ENCODE measurements at places on chromosomes 11 and 22.

- no peak for DNase-seq
Measured at GRCh38 chr11:23336961-23337360, 476.7 kb upstream of the CCDC179 start.

- no peak for DNase-seq
Measured at GRCh38 chr11:122733318-122733717, 77.8 kb downstream of the UBASH3B start.

- no peak for DNase-seq
Measured at GRCh38 chr22:44360668-44361381, 48.1 kb upstream of the SHISAL1 start.

DNA sequence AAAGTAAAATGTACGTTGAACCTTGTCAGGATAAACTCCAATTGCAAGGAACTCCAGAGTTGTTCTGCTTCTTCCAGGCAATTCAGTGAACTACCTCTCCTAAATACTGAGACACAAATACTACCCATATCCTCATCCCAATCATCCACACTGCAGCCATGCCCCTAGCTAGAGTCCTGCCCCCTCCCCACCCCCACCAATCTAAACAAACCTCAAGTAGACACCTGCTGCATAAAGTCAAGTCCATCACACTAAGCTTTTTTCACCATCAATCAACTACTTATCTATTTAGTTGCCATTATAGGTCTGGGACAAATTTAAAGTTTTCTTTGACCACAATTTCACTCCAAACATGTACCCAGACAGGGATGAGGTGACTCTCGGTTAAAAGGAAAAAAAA, 93.2 kb upstream of the APOA1 start:
- no peak for DNase-seq

DNA sequence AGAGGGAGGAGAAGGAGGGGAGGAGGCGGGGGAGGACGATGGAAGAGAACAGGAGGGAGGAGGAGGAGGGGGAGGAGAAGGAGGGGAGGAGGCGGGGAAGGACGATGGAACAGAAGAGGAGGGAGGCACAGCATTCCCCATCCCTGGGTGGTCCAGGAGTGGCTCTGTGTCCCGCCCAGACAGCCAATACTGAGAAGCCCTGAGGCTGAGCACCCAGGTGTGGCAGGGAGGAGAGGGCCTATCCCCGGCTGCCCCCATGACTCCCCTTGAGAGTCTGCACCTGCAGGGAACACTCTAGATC, 717 bp downstream of the MRGPRE start:
- DNase-seq: no peak

DNA sequence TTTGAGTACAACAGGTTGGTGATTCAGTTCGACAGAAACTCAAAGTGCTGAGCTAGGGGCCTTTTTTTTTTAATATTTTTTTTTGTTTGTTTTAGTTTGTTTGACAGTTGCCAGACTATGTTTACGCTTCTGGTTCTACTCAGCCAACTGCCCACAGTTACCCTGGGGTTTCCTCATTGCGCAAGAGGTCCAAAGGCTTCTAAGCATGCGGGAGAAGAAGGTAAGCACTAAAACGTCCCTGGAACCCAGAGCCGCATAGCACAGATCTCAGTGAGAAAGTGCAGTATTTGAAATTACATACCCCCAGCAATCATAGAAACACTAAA, 649 bp downstream of the PRRG4 start:
- DNase-seq: no peak

- no peak for DNase-seq
Measured at GRCh38 chr11:72237112-72237931, 6.7 kb downstream of the PHOX2A start.

DNA sequence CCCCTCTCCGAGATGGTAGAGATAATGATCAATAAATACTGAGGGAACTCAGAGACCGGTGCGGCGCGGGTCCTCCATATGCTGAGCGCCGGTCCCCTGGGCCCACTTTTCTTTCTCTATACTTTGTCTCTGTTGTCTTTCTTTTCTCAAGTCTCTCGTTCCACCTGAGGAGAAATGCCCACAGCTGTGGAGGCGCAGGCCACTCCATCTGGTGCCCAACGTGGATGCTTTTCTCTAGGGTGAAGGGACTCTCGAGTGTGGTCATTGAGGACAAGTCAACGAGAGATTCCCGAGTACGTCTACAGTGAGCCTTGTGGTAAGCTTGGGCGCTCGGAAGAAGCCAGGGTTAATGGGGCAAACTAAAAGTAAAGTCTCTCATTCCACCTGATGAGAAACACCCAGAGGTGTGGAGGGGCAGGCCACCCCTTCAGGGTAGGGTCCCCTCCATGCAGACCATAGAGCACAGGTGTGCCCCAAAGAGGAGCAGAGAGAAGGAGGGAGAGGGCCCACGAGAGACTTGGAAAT, 43.2 kb downstream of the IGLL1 start:
- DNase-seq: no peak

GRCh38 chr11:47688111-47688510, 27.1 kb downstream of the AGBL2 start:
- DNase-seq: no peak

- no peak for DNase-seq
Measured at GRCh38 chr22:47663615-47664605, 901.5 kb downstream of the TBC1D22A start.

GRCh38 chr11:33692013-33692504, 8.6 kb downstream of the C11orf91 start:
- DNase-seq: peak; percentile 50

DNA sequence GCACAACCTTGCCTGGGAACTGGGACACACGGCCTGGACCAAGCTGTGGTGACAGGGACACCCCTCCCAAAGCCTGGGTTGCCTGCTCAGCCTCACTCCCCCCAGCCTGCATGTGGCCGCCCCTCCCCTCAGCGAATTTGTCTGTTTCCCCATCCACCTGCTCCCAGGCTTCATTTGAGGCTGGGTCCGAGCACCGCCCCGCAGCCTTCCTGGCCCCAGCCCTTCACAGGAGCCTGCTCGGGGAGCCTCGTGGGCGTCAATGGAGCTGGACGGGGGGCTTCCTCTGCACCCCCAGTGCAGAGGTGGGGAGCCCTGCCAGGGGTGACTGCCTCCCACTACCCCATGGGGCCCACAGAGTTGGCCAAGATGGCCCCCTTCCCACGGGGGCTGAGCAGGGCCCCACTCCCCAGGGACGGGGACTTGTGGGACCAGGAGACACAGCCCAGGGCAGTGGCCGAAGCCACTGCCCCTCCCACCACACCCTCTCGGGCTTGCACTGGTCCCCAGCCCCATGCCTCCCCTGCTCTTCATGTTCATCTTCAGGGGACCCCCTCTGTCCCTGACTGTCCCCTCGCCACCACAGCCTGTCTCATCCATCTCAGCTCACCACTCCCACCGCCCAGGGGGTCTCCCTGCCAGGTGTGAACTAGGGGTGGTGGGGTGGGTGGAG, 91.7 kb downstream of the WNT7B start:
- no peak for DNase-seq

DNA sequence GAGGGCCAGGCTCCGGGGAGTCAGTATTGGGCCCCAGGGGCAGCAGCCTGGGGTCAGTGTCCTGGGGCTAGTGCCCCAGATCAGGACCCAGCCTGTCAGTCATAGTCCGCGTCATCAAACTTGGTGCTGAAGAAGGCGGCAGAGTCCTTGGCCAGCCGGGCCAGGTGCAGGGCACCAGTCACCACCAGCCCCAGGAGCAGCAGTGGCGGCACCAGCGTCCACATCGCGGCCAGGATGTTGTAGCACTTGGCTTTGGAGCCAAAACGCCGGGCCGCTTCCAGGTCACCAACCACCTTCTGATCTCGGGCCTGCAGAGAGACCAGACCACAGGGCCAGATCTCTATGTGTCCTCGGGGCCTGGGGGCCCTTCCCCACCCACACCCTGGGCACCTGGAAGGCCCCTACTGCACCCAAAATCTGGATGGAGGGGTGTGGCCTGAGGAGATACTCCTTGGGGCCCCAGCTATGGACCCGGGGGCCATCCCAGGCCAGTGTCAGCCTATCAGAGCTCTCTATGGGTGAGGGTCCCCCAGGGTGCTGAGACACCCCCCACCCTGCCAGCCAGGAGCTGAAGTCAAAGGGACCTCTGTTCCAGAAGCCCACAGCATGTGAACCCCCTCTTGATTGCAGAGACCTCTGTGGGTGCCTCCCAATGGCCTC, 790 bp downstream of the IFITM5 start:
- no peak for DNase-seq

GRCh38 chr22:46116491-46116958, 33.8 kb upstream of the PPARA start:
- DNase-seq: peak; percentile 62

DNA sequence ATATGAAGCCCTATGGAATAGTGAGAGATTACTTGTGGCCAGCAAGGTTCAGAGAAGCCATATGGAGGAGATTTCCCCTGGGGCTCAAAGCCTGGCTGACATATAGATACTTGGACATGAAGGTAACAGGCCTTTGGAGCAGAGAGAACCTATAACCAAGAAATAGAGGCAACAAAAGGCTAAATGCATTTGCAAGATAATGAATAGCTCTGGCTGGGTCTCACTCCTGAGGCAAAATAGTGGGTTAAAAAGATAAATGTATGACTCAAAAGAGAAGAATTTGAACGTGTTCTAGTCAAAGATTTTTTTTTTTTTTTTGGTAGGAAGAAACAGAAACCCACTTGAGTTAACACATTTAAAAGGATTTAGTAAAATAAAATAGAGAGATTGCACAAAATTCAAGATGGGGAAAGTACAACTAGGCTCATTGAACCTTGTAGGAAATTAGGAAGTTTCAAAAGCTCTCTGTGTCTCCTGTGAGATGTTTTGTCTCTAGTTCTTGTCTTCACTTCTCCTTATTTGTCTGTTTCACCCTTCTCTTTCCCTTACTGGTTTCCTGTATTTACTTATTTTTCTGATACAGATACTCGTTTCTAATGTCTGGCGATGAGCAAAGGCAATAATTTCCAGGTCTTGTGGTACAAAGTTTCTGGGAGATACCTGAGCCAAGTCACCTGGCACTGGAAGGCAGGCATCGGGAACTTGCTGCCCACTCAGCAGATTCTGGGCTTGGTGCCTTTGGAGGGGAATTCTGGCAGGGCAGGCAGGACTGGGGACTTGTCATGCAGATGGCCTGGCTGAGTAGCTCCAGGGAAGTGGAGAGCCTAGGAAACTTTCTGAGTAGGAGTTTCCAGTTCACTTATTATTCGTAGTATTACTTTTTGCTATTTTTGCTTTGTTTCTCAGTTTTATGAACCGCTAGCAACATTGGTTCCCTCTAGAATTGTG, 49.2 kb upstream of the SESN3 start:
- DNase-seq: no peak

- DNase-seq: peak; percentile 20
Measured at GRCh38 chr11:11396301-11397035, 43.4 kb upstream of the CSNK2A3 start.

DNA sequence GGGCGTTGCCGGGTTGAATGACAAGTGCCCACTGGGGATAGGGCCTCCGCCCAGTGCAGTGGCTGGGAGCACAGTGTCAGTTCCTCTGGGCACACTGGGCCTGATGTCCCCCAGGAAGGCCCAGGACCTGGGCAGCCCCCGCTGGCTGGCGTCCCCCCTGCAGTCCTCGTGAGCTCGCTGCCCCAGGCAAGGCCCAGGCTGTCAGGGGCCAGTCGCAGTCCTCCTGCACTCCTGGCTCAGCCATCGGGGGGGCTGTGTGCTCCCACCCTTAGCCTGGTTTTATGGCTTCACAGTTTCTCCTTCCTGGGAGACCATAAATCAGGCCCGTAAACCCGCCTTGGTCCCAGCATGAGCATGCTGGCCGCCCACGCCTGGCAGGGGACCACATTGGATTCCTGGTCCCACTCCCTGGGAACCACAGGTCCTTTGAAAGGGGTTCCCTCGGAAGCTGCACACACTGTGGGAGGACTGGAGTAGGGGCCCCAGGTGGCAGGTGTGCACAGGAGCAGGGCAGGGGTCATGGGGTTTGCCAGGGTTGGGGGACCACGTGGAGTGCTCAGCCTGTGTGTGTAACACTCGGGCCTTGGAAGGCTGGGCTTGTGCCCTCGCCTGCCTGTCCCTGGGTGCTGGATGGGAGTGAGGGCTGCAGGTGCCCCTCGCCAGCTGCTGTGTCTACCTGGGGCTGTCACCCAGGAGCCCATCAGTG, 113.6 kb downstream of the KCNQ1OT1 start:
- no peak for DNase-seq

DNA sequence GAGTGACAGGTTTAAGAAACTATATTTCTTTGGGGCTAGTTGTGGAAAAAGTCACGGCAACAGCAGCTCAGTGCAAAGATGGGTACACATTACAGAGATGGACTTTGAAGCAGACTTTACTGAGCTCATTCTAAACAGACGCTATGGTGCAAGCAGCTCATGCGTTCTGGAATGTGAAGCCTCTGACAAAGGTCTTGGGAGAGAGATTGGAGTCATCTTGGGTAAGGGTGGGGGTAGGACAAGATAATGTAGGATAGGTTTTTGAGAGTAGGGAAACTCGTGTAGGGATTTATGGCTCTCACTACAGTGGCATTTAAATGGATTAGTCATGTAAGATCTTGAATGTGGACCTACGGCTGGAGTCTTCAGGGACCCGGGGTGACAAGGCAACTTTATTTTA, 36.2 kb upstream of the CLMP start:
- no peak for DNase-seq

GRCh38 chr11:65210361-65210731, 28.6 kb downstream of the CAPN1 start:
- no peak for DNase-seq

DNA sequence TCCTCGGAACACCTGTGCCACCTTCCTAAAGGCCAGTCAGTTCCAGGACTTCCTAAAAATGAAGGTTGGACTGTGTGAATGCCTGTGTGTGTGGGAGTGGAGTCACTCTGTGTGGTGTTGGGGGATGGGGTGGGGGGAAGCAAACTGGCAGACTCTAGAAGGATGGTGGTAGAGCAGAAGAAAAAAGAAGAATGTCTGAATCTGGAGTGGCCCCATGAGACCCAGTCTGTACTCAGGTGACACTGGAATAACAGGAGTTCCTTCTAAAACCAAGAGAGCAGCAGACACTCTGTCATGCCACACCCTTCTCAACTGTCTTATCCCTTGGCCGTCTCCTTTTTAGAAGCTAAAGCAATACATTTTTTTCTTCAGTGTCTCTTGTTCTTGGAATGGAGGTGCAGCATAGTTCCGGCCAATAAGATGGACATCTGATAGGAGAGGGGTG, 82.9 kb downstream of the MAML2 start:
- DNase-seq: no peak

DNA sequence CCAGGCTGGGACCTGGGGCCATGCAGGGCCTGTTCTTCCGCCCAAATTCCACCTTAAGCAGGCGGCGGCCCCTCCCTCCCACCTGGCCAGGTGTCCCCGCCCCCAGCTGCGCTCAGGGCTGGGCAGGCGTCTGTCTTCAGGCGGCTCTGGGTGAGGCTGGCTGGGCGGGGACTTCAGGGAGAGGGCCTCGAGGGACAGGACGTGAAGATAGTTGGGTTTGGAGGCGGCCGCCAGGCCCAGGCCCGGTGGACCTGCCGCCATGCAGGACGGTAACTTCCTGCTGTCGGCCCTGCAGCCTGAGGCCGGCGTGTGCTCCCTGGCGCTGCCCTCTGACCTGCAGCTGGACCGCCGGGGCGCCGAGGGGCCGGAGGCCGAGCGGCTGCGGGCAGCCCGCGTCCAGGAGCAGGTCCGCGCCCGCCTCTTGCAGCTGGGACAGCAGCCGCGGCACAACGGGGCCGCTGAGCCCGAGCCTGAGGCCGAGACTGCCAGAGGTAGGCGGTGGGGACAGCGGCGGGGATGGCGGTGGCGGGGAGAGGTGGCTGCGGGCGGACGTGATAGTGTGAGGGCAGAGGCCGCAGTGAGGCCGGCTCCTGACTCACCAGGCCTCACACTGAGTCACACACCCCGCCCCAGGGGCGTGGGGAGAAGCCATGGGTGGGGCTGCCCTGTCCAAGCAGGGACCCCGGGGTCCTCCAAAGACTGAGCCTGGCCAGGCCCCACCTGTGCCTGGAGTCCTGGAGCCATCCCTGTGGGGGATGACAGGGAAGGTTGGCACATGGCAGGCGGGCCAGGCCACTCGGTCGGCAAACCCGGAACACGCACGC, at the start of gene PKP3:
Gene PKP3, plus strand, starts transcription at position 176 of the 824 bp plus-strand sequence. Its CDS starts 84 bp downstream, at position 260.
- no peak for DNase-seq

All from nucleus accumbens (tissue), 56 donors.